ENCODE measurements at places on chromosomes 13 and 19.

GRCh38 chr19:50050406-50051227 lies 24.8 kb downstream of the ZNF473 start:
- no peak for DNase-seq

- DNase-seq: no peak
Observed at GRCh38 chr19:2770055-2771013, 12.7 kb downstream of the SGTA start.

GRCh38 chr19:8093740-8094139 lies 41.2 kb downstream of the CCL25 start:
- no peak for DNase-seq

DNA sequence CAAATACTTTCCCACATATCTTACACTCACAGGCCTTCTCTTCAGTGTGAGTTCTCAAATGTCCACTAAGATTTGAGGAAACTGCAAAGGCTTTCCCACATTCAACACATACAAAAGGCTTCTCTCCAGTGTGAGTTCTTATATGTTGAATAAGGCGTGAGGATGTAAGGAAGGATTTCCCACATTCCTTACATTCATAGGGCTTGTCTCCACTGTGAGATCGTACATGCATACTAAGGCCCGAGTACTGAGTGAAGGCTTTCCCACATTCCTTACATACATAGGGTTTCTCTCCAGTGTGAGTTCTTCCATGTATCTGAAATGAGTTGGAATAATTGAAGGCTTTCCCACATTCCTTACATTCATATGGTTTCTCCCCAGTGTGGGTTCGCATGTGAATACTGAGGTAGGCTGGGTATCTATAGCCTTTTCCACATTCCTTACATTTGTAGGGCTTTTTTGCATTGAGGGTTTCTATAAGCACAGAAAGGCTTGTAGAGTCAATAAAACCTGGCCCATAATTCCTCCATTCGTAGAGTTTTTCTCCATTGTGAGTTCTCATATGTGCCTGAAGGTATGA lies 9.6 kb downstream of the ZNF426 start:
- DNase-seq: no peak

DNA sequence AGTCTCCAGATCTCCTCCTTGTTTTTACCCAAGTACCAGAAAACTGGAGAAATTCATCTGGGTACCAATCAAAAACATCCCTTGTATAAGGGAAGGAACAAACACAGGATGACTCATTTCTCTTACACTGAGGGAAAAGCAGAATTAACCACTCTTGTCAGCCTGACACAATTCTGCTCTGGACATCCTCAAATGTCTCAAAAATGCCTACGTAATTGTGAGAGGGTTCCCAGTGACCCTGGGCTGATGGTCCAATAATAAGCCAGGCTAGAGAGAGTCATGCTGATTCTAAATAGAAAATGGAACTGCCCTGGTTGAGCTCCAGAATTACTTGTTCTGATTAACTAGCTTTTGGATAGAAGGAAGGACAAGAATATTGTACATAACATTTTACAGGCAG lies 14.5 kb downstream of the ZNF708 start:
- DNase-seq: no peak

- DNase-seq: no peak
Observed at GRCh38 chr19:7013678-7014077, 7.6 kb downstream of the MBD3L2B start.
